ENCODE measurements at places on chromosomes 5 and 9.

GRCh38 chr9:2231829-2232228 is 216.7 kb downstream of the SMARCA2 start:
- DNase-seq = no peak

DNA sequence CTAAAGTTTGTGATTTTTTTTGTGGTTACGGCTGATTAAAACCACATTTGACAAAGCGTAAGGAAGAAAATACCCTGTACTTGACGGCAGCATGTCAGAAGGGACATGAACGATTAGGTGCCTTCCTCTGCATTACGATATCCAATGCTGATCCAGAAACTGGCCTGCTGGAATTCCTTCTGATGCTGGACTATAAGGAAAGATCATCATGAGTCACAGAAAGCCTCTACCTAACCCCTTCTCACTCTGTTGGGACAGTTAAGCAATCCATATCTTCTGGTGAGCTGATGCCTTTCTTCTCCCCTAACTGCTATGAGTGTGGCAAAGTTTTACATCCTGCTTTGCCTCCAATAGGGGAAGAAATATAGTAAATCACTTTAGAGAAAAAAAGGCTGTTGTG is 78.4 kb upstream of the PAPPA start:
- no peak for DNase-seq

GRCh38 chr5:5285906-5286305 is 136.6 kb upstream of the ICE1 start:
- DNase-seq = no peak

- no peak for DNase-seq
Observed at GRCh38 chr5:35853631-35854030, 3.1 kb upstream of the IL7R start.

- no peak for DNase-seq
Observed at GRCh38 chr5:42360616-42361314, 62.5 kb upstream of the GHR start.

DNA sequence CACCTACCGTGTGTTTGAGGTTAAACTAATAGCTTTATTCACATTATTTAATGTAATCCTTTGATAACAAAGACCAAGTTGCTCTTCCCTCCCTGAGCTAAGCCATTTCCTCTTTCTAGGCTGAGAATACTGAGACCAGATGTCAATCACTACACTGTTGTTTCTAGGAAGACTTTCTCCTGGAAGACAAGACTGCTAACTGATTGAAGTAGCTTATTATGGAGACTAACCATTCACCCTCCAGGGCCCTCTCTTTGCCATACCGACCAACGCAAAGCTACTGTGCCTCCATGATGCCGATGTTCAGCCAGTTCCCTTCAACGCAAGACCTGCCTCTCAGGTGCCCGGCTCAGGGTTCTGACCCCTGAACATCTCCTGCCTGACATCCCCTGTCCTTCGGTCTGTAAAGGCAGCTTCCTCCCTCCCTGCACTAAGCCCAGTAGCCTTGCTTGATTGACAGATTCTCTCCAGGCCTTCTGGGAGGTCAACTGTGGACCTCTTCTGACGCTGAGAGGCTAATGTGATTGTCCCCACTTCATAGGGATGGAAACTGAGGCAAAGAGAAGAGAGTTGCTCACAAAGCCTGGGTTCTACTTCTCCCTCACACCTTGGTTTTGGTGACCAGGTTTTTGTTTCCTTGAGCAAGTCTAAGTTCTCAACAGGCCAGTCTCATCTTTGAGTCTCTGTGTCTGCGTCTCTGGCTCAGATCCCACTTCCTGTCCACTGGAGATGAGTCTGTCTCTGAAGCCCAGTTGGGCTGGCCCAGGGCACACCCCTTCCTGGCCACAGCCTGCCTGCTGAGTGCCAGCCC is 259.7 kb upstream of the IRX2 start:
- DNase-seq = no peak

GRCh38 chr5:135654761-135655467 is 76.1 kb upstream of the CXCL14 start:
- no peak for DNase-seq

DNA sequence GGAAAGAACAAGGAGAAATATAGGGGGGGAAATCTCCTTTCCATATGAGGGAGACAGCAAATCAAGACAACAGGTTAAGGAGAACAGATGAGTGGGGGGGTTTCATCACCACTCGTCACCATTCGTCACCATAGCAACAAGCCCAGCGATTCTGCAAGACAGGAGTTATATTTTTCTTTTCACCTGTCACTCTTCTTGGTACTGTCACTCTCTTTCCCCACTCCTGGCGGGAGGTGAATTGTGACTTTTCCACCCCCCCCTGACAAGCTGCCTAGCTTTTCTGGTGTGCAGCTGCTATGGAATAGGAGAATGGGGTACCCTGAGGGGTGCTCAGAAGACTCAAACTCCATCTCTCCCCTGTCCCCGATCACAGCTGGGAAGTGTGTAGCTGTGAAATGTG is 239.9 kb downstream of the FAM114A2 start:
- DNase-seq = no peak

DNA sequence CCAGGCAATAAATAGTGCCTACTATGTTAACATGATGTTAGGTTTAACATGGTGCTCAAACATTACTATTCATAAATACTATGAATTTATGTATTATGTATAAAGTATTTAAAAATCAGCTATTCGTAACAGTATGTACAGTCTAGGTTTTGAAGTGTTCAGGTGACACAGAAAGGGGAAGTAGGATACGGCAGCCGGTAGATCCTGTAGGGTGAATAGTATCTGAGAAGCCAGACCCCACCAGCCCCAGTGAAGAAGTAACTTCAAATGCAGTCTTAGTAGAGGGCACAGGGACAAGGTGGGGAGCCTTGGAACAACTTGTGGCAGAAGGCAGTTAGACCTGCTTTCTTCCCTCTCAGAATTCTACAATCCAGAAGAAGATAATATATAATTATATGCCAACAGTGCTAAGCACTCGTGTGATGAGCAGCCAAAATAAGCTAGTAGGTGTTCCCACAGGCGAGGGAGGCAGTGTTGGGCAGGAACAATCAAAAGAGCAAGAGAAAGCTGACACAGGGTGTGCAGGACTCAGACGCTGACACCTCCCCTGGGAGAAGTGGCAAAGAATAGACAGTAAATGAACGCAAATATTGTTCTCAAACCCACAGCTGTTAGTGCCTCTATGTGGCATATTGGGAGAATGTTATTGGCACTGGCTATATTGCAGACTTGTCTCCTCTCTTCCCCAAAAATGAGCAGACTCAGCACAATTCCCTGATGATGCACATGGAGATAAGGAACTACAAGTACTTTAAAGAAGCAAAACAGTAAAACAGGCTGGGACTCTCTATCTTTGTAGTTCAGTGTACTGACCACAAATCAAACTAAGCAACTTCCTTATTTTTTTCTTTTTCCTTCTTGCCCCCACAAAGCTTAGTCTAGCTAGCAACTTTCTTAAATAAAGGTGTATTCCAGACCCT is 4.6 kb downstream of the ZNF367 start:
- no peak for DNase-seq

Data from hypothalamus (tissue), 51 donors.